MCF 10A (cell line): ENCODE measurements at places on chromosomes 3 and 15.

GRCh38 chr3:123328851-123329635 is 119.8 kb downstream of the ADCY5 start:
- no peaks in the 10 kb centered on the region for H3K36me3 ChIP-seq
- DNase-seq = peak; percentile 64
- H3K27me3 ChIP-seq = peaks cover 35% of the 10 kb centered on the region

- no peaks in the 10 kb centered on the region for H3K27me3 ChIP-seq
- DNase-seq = no peak
- H3K4me1 ChIP-seq = no peaks in the 10 kb centered on the region
Observed at GRCh38 chr15:27017168-27017809, 46.3 kb downstream of the GABRG3 start.

GRCh38 chr3:139893963-139894642 is 40.9 kb upstream of the CLSTN2 start:
- no peaks in the 10 kb centered on the region for H3K27me3 ChIP-seq
- no peak overlapping the region for H3K4me3 ChIP-seq
- no peaks in the 10 kb centered on the region for H3K4me1 ChIP-seq
- H3K36me3 ChIP-seq = no peaks in the 10 kb centered on the region
- H3K27ac ChIP-seq = no peak overlapping the region

GRCh38 chr3:127799476-127800222 is 22.7 kb downstream of the MGLL start:
- peaks cover 42% of the 10 kb centered on the region for H3K4me1 ChIP-seq
- no peaks in the 10 kb centered on the region for H3K36me3 ChIP-seq
- no peak overlapping the region for H3K4me3 ChIP-seq
- H3K27me3 ChIP-seq = no peaks in the 10 kb centered on the region
- peak; percentile 65 for DNase-seq
